ENCODE measurements at places on chromosomes 11 and 22.

DNA sequence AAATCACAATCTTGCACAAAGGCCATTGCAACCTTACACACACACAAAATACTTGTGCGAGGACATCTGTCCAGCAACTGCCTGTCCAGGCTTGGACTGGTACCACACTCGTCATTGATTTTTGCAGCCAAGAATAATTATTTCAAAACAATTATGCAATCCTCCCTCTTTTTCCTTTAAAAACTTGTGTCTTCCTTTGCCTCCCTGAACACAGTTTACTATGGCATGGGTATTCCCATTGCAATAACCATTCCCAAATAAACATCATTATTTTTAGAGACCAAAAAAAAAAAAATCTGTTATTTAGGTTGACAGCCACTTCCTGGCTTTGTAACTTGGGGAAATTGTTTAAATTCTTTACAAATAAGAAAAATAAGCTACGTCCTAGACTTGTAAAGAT lies 54.0 kb downstream of the C11orf91 start:
- DNase-seq = no peak

- no peak for DNase-seq
Measured at GRCh38 chr11:133955081-133955891, 1.5 kb downstream of the IGSF9B start.

- DNase-seq = no peak
Measured at GRCh38 chr11:71307811-71308645, 55.7 kb upstream of the SHANK2 start.

- no peak for DNase-seq
Measured at GRCh38 chr22:29882716-29883044, 294 bp upstream of the MTMR3 start.

- DNase-seq = no peak
Measured at GRCh38 chr22:45672564-45673481, 1.2 kb downstream of the ATXN10 start.

GRCh38 chr11:93020248-93021046 lies 51.0 kb downstream of the MTNR1B start:
- no peak for DNase-seq

DNA sequence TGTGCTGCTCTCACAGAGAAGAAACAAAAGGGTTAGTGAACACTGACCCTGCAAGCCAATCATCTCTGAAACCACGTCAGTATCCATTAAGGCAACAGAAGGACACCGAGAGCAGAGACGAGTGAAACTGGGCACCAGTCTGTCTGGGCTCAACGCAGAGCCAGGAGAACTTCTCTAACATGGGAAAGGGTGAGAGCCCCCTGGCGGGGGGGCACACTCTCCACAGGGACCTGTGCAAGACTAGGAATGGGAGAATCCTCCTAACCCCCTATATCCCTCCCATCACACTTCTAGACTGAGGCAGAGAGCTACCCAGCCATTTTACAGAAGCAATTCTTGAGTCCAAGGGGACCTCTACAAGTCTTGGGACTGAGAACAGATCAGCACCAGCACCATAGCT lies 285.8 kb downstream of the SOX6 start:
- DNase-seq = peak; percentile 3

DNA sequence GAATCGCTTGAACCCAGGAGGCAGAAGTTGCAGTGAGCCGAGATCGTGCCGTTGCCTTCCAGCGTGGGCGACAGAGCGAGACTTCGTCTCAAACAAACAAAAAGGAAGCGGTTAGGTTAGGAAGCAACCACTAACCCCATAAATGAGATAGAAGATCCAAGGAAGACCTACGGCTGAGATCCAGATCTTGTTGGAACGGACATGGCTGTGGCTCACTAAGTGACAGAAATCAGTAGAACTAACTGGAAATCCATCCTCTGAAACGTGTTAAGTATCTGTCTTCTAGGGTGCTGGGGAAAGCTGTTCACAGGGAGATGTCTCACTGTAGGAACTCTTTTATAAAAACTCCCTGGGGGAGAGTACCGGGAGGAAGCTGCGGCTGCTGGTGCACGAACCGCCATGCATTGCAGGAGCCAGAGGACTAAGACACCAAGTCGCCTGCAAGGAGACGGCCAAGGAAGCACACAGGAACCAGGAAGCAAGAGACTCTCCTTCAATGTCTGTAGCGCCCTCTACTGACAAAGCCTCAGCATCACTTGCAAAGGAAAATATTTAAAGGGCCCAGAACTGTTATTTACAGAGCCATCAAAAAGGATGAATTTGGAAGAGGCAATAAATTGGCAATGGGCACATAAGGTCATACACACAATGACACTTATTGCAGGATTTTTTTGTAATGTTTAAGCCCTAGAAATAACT lies 16.9 kb upstream of the SPTY2D1 start:
- DNase-seq = peak; percentile 51

- DNase-seq = no peak
Measured at GRCh38 chr11:43367382-43368178, 8.9 kb downstream of the TTC17 start.

DNA sequence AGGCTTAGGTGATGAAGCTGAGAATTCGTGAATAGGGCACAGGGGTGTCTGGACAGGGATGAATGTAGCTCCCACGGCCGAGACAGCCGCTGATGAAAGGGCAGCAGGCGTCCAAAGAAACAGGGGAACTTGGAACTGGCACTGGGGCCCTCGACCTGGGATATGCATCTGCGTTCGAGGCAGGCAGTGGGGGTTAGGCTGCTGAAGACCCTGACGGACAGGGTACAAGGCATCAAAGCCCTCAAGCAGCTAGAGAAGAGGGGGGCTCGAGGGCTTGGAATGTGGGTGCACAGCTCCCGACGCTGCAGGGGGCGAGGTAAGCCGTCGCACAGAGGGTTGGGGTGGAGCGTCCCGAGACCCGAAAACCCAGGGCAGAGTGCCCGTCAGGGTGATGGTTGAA lies 6.9 kb upstream of the SYT8 start:
- no peak for DNase-seq

DNA sequence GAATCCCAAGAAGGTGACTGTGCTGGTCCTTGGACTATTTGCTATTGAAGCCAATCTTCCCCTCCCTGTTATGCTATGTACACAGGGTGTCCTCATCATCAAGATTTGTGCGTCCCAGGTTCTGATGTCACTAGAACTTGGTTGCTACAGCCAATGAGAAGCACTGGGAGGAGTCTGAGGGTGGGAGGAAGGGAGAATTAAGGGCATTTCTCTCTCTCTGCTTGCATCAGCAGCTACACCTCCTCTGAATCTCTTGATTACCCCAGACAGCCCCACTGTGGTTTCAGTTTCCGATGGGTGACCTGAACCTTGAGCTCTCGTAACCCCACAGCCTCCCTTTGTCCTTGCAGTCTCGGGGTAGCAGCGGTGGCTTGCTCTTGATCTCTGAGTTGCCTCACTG lies 212.4 kb upstream of the SESN3 start:
- DNase-seq = no peak

DNA sequence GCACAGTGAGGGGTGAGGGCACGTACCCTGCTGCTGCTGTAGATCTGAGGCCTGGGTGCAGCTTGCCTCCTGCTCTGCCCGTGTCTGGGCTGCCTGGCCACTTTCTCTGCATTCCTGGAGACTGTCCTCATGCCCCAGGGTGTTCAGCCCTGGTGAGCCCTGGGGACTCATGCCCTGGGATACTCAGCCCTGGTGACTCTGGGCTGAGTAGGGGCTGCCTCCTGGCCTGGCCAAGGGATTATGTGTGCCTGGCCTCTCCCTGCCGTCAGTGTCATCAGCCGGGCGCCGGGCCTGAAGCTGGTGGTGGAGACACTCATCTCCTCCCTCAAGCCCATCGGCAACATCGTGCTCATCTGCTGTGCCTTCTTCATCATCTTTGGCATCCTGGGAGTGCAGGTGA lies 94.7 kb downstream of the CACNA1I start:
- no peak for DNase-seq

GRCh38 chr11:70885281-70886231 lies 366.8 kb downstream of the SHANK2 start:
- no peak for DNase-seq

GRCh38 chr22:36021606-36022153 lies 6.9 kb downstream of the RBFOX2 start:
- DNase-seq = peak; percentile 58

DNA sequence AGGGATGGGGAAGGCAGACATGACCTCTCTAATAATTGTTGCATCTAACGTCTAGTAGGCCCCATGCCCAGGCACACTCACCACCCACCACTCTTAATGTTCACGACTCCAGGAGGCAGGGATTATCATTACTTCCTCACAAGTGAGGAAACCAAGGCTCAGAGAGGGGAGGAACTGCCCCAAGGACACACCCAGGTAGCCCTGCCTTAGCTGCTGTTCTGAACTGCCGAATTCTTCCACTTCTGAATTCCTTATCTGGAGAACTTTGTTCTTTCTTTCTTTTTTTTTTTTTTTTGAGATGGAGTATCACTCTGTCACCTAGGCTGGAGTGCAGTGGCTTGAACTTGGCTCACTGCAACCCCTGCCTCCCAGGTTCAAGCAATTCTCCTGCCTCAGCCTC lies 16.7 kb downstream of the SLCO2B1 start:
- no peak for DNase-seq

DNA sequence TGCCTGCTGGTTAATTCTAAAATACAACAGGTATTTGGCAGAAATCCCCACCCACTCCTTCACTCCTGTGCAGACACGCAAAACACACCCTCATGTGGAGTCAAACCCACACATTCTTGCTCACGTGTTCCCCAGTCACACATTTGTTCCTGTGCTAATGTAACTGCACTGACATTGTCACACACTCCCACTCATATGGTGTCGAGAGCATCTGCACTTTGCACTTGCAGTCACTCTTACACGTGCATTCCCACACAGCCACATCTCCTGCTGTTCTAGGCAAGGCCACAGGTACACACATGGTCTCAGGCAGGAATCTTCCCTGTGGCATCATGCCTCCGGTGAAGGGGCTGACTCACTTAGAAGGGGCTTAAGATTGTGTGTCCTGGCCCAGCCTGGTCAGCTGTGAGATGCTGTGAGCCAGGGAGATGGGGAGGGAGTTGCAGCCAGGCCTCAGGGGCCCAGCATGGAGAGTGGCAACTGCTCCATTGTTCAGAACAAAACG lies 395.0 kb downstream of the TENM4 start:
- DNase-seq = peak; percentile 77

GRCh38 chr11:106160494-106160893 lies 83.0 kb downstream of the AASDHPPT start:
- no peak for DNase-seq

DNA sequence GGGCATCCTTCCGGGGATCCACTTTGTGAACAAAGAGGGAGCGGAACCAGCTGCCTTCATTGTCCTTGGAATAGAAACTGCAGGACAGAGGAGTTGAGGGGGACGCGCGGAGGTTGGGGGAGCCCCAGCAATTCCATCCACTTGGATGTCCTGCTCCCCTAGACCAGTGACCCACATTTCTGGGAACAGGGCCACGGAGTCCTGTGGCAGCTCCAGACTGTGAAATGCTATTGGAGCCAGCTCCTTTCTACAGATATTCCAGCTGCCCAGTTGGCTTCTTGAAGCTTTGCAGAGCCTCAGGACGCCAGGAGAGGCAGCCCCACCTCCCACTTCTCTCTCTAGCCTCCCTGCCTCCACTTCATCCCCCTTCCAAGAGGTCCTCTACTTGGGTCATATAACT lies 10.5 kb downstream of the NIPSNAP1 start:
- DNase-seq = no peak

DNA sequence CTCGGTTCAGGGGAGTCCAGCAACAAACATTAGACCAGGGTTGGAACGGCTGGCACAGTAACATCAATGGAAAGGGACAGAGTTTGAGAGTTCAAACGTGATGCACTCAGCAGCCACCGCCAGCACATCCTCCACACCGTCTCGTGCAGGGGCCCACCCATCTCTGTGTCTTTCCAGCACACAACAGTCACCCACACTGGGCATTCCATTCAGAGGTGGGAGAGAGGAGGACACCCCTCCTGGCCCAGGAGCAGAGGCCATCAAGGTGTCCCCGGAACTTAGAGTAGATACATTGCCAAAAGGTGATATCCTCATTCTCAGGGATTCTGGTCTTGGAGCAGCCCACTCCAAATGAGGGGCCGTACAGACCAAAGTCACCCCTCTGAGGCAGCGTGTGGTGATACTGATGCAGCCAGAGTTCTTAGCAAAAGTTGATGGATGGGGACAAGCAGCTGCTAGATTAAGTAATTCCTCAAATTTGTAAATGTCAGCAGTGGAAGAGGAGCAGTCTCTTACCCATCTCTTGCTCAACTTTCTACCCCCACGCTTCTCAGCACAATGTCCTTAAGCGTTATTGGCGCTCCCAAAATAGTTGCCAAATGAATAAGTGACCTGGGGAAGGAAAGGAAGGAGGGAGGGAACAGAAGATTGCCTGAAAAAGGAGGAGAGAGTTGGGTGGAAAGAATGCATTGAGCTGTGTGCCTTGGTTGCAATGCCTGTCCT lies 5.5 kb downstream of the SNAP29 start:
- no peak for DNase-seq

DNA sequence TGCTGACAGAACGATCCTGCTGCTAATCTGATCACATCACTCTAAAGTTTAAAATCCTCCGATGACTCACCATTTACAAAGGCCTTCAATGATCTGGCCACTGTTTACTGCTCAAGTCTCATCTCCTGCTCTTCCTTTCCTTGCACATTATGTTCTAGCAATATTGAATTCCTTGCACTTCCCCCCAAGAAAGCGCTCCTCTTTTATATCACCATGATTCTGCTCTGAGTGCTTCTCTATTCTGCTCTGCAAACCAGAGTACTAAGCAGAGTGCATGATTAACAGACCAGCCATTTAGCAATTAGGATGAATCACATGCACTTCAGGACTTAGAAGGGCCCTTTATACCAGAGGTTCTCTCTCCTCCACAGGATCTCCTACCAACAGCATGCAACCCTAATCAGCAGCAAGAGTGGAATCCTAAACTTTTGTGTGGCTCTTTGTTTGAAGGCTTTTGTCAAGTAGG lies 1122.8 kb upstream of the CCDC90B start:
- peak; percentile 52 for DNase-seq

DNA sequence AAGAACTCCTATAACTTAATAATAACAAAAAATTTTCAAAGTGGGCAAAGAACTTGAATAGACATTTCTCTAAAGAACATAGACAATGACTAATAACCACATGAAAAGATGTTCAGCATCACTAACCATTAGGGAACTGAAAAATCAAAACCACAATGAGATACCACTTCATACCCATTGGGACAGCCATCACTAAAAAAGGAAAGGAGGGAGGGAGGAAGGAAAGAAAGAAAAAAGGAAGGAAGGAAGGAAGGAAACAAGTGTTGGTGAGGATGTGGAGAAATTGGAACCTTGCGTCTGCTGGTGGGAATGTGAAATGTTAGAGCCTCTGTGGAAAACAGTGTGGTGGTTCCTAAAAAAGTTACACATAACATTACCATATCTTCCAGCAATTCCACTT lies 55.8 kb downstream of the MS4A13 start:
- DNase-seq = no peak

Data from SK-N-DZ (cell line).